ENCODE measurements at places on chromosomes 12 and 14.
A peak's percentile ranks its signal among the peaks of the same experiment; 100 is the strongest.

DNA sequence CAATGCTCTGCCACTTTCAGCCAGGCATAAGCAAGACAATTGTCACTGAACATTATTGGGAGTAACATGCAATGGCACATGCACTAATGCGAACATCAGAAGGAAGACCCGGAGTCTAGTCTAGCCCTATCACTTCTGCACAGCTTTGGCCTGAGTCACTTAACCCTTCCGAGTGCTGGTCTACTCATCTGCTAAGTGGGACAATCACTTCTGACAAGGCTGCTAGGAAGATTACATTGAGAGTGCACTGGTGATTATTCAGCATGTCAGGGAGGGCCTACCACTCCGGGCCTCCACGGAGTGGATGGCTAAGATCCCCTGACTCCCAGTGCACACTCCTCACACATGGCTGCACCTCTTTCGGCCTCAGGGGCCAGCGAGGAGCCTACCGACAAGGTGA lies 240.9 kb downstream of the DPF3 start:
- DNase-seq = no peak

DNA sequence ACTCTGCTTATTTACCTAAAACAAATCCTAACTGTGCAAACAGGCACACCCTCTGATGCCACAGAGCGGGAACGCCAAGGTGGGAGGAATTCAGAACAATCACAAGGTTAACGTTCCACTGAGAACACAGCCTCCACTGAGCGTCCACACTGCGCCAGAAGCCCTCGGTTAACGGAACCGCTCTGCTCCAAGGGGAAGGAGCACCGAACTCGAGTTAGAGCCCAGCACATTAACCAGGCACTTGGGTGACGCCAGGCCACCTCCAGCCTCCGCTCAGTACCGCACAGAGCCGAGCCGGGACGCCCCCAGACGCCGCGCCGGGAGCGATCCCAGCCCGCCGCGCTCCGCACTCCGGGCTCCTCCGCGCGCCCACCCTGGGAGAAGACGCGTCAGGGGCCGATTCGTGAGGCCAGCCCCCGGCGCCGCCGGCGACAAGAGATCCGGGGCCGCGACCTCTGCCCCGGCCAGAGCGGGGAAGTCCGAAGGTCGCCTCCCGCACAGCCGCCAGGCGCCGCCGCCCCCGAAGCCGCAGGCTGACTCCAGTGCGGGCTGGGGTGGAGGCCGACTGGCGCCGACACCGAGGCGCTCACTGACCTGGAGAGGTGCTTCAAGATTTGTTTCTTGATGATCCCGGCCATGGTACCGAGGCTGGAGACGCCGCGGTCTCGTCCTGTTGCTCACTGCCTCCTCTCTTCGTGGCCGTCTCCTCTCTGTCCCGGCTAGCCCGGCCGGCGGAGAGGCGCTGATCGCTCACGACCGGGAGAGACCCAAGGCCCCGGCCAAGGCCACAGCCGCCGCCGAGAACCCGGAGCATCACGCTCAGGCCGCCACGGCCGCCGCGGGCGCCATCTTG lies 450 bp downstream of the BLTP3B start:
- peak; percentile 31 for DNase-seq

DNA sequence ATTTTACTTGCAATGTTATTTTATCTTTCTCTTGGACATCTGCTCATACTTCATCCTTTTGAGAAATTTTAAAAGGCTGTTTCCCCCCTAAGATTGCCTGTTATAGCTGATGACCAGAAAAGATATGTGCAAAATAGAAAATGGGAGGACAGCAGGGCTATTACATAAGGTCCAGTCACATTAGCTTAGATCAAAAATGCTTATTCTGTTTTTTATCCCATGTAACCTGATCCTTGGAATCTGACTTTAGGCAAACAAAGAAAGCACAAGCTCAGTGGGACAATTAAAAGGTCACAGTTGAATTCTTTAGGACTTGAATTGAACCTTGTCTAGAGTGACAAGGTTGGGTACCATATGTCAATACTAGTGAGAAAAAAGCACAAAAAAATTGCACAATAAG lies 65.1 kb upstream of the TRHDE start:
- DNase-seq = no peak

- no peak for DNase-seq
Measured at GRCh38 chr14:68135566-68135965, 316.0 kb downstream of the RAD51B start.

DNA sequence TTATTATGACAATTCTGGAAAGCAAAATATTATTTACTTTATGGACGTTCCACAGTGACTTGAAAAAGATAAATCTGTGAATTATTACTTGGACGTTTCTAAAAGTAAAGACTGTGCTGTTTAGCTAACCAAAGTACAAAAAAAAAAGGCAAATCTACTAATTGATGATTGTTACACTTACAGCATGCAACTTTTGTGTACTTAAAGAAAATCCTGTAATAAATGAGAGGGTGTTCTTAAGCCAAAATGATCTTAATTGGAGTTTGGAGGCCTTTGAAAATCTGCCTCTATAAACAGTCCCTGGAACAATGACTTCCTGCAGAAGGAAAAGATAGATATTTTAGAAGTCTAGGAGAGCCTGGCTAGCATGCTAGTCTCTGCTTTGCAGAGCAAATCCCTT lies 434.0 kb upstream of the SYT1 start:
- no peak for DNase-seq

DNA sequence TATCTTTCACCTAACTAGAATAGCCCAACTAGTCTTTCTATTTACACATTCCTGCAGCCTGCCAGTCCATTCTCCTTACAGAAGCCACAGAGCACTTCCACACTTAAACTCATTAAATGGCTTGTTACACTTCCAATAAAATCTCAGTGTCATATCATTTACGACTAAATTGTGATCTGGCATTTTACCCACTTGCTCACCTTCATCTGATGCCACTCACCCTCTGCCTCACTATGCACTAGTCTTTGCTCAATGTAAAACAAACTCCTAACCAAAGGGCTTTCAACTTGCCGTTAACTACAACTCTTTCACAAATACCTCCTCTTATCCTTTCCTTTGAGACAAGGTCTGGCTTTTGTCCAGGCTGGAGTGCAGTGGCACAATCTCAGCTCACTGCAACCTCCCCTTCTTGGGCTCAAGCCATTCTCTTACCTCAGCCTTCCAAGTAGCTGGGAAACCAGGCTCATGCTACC lies 24.1 kb downstream of the YAF2 start:
- DNase-seq = no peak

- no peak for DNase-seq
Measured at GRCh38 chr14:105312973-105313372, 1.6 kb upstream of the PACS2 start.

GRCh38 chr12:6946033-6946919 lies 2.5 kb downstream of the C12orf57 start:
- DNase-seq = no peak

GRCh38 chr12:102957339-102958050 lies at the start of gene ASCL1:
ASCL1 (plus strand) TSS chr12:102957674; CDS start chr12:102958245, 571 bp downstream.
- no peak for DNase-seq

DNA sequence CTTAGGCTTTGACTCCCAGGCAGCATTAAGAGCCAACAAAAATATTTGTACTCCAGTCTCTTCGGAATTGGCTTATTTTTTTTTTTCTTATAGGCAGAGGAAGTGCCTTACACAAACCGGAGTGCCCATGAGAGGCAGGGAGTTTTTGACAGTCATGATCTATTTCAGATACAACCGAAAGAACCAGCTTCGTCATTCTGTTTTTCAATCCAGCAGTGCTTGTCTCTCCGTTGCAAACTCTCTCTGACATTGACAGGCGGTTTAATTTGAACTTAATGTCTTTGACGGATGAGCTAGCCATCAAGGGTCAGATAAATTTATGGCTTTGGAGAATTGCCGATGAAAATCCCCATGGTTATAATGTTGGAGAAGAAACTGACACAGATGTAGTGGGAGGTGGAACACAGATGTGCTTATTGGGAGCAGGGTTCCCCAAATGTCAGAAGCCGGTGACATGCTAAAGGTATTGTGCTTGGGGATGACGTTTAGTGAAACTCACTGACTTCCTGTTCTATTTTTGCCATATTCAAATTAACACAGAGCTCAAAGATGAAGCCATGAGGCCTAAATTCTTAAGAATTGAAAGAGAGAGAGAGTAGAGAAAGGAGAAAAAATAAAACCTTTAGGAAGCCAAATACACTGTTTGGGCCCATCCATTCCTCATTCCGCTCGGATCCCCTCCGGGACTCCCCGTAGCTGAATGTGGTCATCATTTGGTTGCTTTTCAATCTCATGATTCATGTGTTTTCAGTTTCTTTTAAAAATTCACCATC lies 59.7 kb downstream of the PLXNC1 start:
- peak; percentile 37 for DNase-seq

DNA sequence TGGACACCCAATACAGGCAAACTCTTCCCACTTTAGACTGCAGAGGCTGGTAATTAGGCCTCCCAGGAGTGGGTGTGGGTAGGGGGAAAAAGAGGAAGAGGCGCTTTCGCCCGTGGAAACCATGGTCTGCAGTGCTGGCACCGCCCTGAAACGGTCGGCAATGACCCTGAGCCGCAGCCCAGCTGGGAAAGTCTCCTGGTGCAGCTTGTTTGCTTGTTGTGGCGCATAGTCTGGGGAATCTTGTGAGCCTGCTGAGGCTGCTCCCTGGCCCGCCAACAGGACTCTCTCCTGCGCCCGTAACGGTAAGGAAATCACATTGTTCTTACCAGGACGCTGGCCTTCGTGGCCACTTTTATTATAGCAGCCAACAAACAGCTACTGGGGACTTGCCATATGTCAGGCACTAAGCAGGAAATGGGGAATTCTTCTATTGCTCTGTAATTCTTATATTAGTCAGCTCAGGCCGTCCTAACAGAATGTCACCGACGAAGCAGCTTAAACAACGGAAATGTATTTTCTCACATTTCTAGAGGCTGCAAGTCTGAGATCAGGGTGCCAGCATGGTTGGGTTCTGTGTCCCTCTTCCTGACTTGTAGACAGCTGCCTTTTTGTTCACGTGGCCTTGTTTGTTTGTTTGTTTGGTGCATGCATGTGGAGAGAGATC lies 52.5 kb upstream of the RIN3 start:
- no peak for DNase-seq

- DNase-seq = no peak
Measured at GRCh38 chr14:95464103-95464502, 52.3 kb downstream of the SYNE3 start.

- DNase-seq = no peak
Measured at GRCh38 chr12:52371716-52372115, 4.4 kb upstream of the KRT85 start.

- DNase-seq = no peak
Measured at GRCh38 chr12:78764913-78765312, 99.7 kb upstream of the SYT1 start.

- no peak for DNase-seq
Measured at GRCh38 chr12:4915752-4916151, 6.0 kb downstream of the KCNA1 start.

DNA sequence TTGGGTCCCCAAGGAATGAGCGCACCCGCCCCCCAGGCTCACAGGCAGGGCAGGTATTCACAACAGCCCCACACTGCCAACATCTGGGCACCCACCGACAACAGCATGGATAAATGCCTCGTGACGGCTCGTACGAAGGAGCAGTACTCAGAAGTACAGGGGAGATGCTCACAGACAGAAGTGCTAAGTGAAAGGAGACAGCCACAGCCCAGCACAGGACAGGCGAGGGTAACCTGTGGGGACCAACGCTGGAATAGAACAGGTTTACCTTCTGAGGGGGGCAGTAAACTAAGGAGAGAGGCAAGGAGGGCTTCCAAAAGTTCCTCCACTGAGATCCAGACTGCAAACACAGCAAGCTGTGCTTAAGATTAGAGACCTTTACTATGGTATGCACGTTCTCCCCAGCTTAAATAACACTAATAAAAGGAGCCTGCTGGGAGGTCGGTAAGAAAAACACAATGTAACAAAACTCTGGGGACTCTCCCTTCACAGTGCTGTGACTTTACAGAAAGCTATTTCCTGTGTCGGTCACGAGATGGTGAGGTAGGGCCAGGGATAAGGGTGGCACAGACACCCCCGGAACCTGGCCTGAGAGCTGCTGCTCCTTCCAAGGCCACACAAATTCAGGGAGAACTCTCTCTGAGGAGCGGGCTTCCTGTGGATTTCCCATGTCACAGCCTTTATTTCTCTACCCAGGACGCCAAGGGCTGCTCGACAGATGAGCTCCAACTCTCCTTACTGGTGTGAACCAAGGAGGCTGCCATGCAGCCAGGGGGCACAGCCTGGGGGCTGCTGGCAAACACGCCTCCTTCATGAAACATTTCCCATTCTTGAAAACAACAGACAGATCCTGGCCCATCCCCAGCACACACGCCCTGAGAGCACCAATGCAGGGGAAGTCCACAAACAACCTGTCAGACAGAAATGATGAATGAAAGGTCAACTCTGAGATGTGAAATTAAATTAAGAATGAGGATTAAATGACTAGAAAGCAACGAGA lies 26.3 kb downstream of the SLC15A4 start:
- no peak for DNase-seq

- no peak for DNase-seq
Measured at GRCh38 chr12:93109551-93110203, 180.6 kb upstream of the EEA1 start.

- no peak for DNase-seq
Measured at GRCh38 chr14:89616852-89617341, 199.9 kb upstream of the FOXN3 start.

- no peak for DNase-seq
Measured at GRCh38 chr12:80241576-80242273, 142.4 kb downstream of the OTOGL start.

GRCh38 chr12:112198120-112198733 lies 72.9 kb downstream of the TRAFD1 start:
- peak; percentile 35 for DNase-seq

DNA sequence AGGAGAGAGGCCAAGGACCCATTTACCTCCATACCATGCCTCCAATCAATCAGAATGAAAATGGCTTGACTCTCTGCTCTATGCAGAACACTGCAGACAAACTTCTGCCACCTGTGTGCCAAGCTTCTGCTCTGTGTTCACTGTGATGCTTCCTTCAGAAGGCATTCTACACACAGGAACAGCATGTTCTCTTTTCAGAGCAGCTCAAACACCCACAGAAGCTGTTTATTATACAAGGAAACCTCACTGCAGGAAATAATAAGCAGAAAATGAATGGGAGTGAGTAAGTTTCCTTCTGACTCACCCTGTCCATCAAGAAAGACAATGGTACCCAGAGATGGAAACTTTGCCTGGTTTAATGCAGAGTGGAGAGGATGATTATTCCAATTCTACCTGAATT lies 2.4 kb upstream of the ESR2 start:
- DNase-seq = no peak

DNA sequence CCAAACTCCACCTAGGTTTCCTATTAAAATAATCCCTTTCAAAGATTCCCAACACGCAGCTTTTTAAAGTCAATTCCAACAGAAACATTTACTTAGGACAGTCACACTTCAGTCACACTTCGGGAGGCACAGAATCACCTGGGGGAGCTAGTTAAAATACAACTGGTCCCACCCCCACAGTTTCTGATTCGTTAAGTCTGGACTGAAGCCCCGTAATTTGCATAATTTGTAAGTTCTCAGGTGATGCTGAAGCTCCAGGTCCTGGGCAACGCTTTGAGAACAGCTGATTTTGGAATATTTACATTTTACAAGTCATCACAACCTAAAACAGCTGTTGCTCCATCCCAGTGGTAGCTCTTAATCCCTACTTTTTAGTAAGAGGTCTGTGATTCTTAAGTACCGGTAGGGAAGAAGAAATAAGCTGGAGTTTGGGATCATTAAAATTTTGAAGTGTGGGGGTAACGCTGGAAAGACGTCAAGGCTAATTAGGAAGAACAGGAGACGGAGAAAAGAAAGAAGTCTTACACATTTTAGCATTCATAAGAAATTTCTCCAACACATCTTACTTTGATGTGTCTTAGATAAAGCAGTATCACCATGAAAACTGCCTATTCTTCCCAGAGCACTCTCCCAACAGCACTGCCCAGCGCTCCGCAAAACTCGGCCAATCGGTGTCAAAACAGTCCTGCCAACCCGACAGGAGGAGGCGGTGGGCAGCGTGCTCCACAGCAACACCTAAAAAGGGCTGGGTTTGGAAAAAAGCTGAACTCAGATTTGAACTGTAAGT lies 1.1 kb downstream of the IPO8 start:
- no peak for DNase-seq
